ENCODE measurements at places on chromosomes 2 and 18.

DNA sequence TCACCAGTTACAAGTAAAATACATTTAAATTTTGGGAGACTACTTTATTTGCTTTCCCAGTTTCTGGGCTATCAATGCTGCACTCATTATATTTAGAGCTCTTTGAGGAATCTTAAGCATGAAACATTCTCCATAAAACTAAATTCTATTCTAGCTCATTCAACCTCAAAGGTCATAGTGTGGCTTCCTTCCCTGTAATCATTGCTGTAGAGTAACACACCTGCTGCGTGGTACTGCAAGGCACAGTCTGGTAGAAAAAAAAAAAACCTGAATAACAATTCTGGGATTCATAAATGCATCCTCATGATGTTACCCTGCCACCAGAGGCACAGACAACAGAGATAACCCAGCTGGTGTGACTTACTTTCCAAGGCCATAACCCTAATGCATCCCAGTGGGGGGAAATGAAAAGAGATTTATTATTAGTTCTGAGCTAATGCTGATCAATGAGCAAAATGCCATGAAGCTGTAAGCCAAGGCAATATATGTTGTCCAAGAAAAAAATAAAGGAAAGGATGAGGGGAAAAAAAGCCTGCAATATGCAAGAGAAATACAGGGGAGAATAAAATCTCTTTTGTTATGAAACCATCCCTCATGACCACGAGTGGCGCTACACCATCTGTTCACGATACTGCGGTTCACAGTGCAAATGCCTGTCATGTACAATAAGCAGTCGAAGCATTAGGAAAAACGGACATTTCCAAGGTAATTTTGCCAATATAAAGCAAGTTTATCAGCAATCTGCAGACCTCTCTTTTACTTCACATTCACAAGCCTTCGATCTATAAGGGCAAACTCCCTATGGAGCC lies 1481.6 kb upstream of the PIK3C3 start:
- no peak for DNase-seq

DNA sequence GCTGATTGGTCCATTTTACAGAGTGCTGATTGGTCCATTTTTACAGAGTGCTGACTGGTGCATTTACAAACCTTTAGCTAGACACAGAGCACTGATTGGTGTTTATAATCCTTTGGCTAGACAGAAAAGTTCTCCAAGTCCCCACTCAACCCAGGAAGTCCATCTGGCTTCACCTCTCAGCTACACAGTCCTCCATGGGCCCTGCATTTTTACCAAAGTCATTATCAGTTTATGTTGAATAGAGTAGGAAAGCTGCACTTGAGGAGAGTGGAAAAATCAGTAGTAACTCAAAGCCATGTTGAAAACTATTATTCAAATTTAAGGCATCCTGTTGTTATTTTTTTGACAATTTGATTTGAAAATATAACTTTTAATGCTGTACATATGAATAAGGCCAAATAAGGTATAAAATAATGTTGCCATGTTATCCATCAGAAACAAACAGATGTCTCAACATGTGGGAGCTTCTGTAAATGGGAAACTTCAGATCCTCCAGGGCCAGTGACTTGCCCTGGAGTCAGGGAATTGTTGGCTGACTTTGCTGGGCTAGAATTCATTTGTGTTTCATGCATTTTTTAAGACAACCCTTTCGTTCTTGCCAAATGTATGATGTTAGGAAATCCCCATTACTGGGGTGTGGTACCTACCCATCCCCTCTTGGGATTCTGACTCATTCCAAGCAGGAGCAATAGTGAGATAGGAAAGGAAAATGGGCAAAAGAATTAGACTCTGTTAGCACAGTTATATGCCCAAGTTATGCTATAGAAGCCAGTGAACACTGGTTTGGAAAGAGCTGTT lies 37.8 kb upstream of the CCDC195 start:
- DNase-seq = no peak

DNA sequence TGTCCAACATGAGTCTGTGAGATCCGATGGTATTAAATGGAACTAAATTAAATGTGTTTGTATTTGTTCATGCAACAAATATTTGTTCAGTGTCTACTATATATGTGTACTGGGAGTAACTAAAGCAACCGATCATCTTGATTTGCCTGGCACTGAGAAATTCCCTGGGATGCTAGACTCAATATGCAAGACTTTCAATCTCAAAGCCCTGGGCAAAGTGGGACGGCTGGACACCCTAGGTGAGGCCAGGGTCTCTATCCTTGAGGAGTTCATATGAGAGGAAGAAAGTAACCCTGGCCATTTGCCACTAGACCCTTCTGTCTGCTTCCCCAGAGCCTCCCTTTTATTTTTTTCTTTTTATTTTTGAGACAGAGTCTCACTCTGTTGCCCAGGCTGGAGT lies 44.0 kb upstream of the HPCAL1 start:
- DNase-seq = no peak

DNA sequence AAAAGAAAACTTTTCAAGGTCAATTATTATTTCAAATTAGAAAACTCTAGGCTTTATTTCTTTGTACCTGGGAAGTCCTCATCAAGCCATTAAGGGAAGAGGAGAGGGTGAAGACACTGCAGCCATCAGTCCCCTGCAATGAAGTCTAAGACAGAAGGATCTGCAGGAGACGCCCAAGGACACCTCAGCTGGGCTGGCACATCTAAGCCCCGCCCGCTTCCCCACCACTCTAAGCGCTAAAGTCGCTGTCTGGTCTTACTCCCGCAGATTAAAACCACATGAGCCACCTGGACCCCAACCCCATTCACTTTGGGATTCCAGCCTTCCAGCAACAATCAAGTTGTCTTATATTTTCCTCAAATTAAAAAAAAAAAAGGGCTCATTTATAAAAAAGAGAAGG lies 104.4 kb downstream of the AFF3 start:
- no peak for DNase-seq

GRCh38 chr2:228321015-228321414 lies 139.5 kb upstream of the SPHKAP start:
- no peak for DNase-seq

GRCh38 chr2:152448606-152449005 lies 113.6 kb downstream of the FMNL2 start:
- no peak for DNase-seq

- no peak for DNase-seq
Observed at GRCh38 chr2:135674453-135674852, 67.2 kb upstream of the UBXN4 start.

DNA sequence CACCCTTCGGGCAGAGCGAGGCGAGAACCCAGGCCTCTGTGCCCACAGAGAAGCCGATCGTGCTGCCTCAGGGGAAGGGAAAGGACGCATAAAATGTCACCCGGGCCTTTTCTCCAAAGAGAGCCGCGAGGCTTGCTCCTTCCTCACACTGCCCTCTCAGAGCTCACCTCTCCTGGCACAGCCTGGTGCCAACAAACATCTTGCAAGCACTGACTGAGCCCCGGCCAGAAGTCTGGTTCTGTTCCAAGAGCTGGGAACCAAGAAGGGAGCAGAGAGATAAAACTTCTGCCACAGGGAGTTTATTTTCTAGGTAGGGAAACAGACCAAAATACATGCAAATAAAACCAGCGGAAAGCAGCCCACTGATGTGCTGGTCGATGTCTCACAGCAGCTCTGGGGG lies 13.6 kb upstream of the ADI1 start:
- DNase-seq = no peak

DNA sequence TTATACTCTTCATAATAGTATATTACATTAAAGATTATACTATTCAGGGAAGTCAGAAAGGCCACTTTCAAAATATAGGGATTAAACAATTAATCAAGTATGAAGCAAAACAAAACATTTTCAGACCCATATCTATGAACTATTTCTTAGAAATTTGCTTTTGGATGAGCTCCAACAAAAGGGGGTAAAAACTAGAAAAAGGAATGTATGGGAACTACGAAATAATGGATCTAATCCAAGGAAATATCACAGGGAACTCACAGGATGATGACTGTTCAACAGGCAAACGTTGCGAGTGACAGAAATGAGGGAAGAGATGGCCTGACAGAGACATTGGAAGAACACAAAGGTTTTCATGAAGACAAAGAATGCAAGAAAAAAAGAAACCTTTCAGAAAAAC lies 27.9 kb downstream of the G6PC2 start:
- DNase-seq = no peak

DNA sequence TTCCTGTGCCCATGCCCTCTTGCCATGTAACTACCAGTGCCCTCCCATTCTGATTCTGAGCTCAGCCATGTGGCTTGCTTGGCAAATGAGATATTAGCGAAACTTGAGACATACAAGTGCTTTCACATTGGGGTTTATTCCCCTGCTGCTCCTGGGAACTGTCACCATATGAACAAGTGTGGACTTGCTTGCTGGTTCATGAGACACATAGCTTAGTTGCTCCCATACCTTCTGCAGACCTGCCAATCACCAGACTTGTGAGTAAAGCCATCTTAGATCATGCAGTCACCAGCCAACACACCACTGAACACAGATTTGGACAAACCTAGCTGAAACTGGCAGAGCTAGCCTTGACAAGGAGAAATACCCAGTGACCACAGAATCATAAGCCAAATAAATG lies 155.1 kb downstream of the SS18 start:
- DNase-seq = no peak

DNA sequence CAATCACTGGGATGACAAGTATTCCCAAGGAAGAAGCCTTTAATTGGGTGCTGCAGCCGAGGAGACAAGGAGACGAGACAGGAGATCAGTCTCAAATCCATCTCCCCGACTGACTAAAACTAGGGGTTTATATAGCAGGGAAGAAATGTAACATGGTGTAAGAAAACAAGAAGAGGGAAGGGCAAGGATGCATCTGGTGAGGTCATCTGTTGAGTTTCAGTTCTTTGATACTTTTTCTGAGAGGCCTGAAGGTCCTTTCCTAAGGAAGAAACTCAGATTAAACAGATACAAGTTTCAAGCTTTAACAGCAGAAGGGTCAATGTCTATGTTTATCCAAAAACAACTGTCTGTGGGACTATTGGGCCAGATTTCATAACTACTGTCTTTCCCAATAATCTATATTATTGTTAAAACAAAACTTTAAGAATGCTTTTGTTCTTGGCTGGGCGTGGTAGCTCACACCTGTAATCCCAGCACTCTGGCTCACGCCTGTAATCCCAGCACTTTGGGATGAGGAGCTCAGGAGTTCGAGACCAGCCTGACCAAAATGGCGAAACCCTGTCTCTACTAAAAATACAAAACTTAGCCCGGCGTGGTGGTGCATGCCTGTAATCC lies 2.5 kb upstream of the PDCL3 start:
- DNase-seq = no peak

- DNase-seq = no peak
Observed at GRCh38 chr2:100344433-100344832, 22.1 kb upstream of the LONRF2 start.

DNA sequence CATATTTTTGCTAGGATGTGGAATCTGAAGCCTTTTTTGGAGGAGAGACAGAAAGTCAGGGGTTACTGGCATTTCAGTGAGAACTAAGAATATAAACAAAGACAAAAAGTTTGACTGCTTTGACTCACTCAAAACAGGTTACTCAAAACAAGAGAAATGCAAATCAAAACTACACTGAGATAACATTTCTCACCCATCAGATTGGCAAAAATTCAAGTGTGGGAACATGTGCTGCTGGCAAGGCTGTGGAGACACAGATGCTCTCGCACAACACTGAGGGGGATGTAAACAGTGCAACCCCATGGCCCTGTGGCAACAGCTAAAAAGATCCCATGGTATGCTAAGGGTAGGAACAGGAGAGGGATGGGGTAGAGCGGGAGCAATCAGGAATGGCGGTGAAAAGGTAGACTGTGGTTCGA lies 86.6 kb downstream of the DTNB start:
- DNase-seq = no peak

Measured in stimulated activated CD4-positive, alpha-beta T cell treated with anti-CD3 and anti-CD28 coated beads, Interleukin-4, amount 100 ng/mL, for 1 hour (primary cell).